ENCODE measurements at places on chromosomes 7 and 10.
A peak's percentile ranks its signal among the peaks of the same experiment; 100 is the strongest.

- DNase-seq, result no peak
These were observed 9.2 kb downstream of the MAT1A start for GRCh38 chr10:80280071-80280800.

- no peak for DNase-seq
These were observed 1.9 kb downstream of the TAS2R40 start for GRCh38 chr7:143223784-143224183.

GRCh38 chr10:95241533-95241932, 47.5 kb downstream of the ACSM6 start:
- DNase-seq, result no peak

GRCh38 chr10:125455431-125455830, 227.5 kb downstream of the TEX36 start:
- DNase-seq, result peak; percentile 16

- DNase-seq, result no peak
These were observed 43.5 kb downstream of the NUP205 start for GRCh38 chr7:135601182-135601581.

DNA sequence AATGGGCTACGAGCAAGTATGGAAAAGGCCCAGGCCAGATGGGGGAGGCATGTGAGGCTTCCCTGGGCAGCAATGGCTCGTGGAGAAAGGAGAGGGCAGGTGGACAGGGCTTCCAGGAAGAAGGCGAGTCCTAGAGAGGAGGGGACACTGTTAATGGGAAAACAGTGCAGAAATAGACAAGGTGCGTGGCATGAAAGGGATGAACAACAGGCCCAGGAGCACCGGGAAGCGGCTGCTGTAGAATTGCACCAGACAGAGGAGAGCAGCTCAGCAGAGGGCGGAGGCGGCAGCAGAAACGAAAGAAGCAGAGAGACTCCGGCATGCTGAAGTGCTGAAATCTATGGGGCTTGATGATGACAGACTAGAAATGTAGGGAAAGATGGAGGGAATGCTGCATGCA, 102.1 kb downstream of the PIP4K2A start:
- DNase-seq, result no peak

DNA sequence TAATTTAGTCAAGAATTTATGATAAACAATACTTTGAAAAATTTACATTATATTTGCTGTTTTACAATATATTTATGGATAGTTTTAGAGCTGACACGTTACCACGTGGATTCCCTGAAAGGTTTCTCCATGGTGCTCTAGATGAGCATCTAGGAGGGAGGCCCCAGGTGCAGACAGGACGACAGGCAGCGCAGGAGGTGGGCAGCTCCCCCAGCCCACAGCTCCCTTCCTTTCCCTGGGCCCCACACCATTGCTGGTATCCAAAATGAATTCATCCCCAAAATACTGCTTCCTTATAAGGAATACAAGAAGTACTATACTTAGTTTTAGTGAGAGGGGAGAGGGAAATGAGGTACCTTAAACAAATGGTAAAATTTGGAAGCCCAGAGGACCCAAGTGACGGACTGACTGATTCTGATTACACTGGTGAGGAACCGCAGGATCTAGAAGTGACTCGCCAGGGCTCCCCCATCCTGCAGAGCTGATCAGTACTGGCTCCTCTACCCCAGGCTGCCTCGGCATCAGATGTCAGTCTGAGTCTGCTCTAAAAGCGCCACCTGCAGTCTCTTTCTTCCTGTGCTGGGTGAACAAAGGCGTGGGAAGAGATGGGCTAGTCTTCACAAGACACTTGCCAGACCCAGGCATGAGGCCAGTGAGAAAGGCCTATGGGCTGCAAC, 89.2 kb downstream of the DLG5 start:
- DNase-seq, result peak; percentile 13

DNA sequence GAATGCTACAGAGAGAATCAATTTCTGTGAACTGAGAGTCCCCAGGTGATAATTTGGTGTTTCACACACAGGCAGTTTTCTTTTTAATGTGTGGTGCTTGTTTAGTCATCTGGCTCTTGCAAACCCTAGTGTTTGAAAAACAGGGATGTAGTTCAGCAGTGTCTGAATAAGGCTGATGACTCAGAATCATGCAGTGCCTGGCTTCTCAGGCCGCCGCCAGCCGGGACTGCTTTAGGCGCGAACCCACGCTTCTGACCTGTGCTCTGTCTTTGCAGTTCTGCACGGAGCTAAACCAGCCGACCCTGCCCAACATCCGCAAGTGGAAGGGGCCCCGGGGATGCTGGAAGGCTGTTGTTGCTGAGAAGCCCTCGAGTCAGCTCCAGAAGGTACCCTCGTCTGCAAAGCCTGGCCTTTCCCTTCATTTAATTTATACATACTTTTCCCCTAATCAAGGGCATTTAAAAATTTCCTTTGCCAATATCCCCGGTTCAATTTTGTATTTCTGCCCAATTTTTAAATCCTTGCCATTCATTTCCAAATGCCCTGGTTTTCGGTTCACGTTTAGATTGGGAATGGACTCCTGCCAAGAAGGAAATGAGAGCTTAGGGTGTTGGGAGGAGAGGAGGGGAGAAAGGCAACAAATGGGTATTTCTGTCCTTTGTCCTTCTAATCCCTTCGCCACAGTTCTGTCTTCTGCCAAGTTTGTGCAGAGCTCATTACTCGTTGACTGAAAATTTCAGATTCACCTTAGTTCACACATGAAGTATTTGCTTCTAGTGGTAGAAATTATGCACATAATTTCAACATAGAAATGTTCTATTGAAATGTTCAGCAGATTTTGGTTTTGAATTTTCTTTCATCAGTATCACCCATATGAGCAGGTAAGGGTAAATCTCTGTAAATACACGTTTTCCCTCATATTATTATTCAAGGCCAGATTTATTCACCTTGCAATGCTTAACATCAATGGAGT, 108.5 kb upstream of the ANLN start:
- no peak for DNase-seq

- DNase-seq, result no peak
These were observed 112.7 kb downstream of the CDH23 start for GRCh38 chr10:71509444-71509843.

DNA sequence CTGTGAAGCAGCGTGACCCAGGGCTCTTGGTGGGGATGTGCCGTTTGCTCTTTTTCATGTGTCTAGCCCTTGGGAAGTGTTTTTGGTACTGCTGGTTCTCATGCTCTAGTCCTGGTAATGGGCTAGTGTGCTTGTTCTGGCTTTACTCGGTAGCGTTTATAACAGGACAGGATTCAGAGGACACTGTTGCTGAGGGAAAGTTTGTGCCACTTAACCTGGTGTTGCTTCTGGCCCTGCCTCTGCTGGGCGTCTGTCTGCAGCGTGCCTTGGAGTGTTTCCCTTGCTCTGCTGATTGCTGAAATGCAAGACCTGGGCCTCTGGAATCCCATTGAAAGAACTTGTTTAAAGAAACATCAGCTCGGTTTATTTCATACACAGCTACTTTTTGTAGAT, 35.0 kb downstream of the INPP5A start:
- DNase-seq, result no peak

GRCh38 chr7:113367041-113367586, 248.8 kb upstream of the SMIM30 start:
- no peak for DNase-seq

DNA sequence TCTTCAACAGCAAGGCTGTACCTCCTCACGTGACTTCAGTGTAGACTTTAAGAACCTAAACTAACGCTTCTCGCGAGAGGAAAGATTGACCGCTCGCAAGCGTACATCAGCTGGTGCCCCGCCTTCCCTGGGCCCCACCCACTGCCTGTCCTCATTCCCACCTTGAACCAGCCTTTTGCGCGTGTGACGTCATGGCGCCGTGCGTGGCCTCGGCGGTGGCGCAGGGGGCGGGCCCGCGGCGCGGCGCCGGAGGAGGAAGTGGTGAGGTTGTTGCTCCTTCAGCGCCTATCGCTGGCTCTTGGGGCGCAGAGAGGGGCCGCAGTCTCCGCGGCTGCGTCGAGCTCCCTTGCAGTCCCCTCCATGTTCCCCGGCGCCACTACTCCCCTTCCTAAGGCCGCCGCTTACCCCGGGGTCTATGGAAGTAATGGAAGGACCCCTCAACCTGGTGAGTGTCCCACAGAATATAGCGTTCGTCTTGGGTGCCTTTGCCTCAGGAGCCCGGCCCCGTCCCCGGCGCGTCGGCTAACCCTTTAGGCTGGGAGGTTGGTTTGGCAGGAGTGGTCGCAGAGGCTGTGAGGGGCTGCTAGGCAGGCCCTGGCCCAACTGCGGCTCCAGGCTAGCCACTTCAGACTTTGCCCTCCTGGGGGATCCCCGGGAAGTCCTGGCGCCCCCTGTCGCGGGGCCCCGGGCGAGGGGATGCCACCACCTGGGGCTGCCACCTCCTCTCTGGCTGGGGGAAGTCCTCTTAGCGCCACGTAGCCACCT, at the start of gene NRBF2:
NRBF2 (plus strand) TSS at position 273 of the 765 bp plus-strand sequence; CDS start at position 416, 143 bp downstream.
- peak; percentile 87 for DNase-seq

GRCh38 chr7:70415179-70415972, 716.6 kb upstream of the GALNT17 start:
- DNase-seq, result no peak

Measured in NCI-H526 treated with DMSO at 0.1 percent for 48 hours (cell line).